ENCODE measurements at places on chromosomes 11 and 22. TPM values are rescaled to one million over a fixed set of nuclear protein-coding genes. Genes with fewer than 3 reads are reported as not detected.

HTR3A gene
- not detected for polyA plus RNA-seq

FAM83F gene
- not detected for polyA plus RNA-seq

PHF21B gene
- not detected for polyA plus RNA-seq

MPZL2 gene
- polyA plus RNA-seq: not detected

CEP57 gene
- 18.3 TPM for polyA plus RNA-seq

GRCh38 chr22:23519442-23520157 is 60.5 kb downstream of the IGLL1 start:
- no peak for DNase-seq

GRCh38 chr11:119323532-119324033 is 6.7 kb upstream of the MCAM start:
- no peak for DNase-seq

GRCh38 chr22:17085277-17086181 is 729 bp downstream of the IL17RA start:
- DNase-seq: no peak

- DNase-seq: no peak
These were observed 44.7 kb downstream of the CCDC90B start for GRCh38 chr11:83241291-83241946.

- DNase-seq: no peak
These were observed 13.1 kb upstream of the TCF20 start for GRCh38 chr22:42283278-42284201.

GRCh38 chr11:33926671-33927552 is 35.0 kb upstream of the LMO2 start:
- DNase-seq: no peak

DNA sequence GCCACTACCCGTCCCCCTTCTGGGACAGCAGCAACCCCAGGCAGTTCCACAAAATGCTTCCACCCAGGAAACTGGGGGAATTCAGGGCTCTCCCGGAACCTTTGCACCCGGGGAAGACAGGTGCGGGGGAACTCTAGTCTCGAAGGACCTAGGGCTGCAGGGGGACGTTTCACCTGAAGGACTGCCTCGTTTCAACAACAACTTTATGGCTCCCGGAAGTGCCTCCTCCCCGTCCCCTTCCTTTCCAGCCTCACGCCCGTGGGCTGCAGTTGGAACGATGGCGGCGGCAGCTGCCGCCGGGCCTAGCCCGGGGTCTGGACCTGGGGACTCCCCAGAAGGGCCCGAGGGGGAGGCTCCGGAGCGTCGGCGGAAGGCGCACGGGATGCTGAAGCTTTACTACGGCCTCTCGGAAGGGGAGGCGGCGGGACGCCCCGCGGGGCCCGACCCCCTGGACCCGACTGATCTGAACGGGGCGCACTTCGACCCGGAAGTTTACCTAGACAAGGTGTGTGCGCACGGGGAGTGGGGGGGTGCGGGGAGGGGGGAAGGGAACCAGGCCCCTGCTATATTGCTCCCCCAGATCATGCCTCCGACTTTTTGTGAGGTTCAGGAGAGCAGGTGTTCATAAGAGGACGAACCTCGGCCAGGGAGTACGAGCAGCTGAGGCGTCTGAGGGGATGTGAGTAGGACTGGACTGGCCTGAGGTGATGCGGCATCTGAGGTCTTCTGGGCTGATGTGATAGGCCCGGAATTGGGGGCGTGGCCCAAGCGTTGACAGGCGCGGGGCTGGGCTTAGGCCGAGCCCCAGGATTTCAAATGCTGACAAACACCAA is at the start of gene VPS51:
VPS51 (plus strand) TSS at position 241 of the 833 bp plus-strand sequence; CDS start at position 278, 37 bp downstream.
- no peak for DNase-seq

- DNase-seq: no peak
These were observed 2.6 kb upstream of the NAALADL1 start for GRCh38 chr11:65060913-65061408.

Data from BJ (cell line).